Suppressor macrophage treated with lipopolysaccharide for 1 hour (primary cell): ENCODE measurements at places on chromosomes 11 and 22.
A peak's percentile ranks its signal among the peaks of the same experiment; 100 is the strongest.

DNA sequence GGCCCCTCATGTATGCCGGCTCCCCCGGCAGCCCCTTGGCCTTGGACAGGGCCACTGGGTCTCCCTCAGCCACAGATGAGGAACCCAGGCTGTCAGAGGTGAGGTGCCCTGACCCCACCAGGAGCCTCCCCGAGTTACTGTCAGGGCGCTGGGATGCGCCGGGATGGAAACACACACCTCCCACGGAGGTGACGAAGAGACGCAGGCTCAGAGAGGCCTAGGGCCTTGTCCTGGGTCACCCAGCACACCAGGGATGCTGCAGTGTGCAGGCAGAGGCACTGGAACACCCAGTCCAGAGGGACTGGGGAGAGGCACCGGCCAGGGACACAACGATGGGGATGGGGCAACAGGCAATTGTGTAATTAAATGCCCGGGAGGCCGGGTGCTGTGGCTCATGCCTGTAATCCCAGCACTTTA, 81.2 kb upstream of the PRR5 start:
- DNase-seq, result no peak

DNA sequence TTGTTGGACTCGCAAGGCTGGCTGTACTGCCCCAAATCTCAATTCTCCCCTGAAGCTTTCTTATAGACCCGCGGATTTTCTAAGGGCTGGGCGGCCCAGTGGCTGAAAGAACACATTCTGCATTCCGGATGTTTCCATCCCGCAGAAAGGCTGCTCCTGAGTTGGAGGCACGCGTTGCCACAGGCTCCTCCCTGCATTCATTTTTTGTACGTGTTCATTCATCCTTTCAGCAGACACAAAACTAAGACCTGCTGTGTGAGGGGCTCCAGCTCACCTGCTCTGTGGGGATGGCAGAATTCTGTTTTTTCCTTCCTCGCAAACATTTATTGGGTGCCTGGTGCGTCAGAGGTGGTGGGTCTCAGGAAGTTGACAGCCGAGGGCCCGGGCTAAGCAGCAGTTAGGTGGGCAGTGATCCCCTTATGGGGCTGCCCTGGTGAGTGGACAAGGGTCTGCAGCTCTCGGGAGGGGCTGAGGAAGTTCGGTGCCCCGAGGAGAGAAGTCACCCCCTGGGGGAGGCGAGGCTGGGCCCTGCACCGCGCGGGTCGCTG, 23.7 kb downstream of the SHANK3 start:
- no peak for DNase-seq

GRCh38 chr11:131408025-131408640, 37.7 kb downstream of the NTM start:
- peak; percentile 89 for DNase-seq

DNA sequence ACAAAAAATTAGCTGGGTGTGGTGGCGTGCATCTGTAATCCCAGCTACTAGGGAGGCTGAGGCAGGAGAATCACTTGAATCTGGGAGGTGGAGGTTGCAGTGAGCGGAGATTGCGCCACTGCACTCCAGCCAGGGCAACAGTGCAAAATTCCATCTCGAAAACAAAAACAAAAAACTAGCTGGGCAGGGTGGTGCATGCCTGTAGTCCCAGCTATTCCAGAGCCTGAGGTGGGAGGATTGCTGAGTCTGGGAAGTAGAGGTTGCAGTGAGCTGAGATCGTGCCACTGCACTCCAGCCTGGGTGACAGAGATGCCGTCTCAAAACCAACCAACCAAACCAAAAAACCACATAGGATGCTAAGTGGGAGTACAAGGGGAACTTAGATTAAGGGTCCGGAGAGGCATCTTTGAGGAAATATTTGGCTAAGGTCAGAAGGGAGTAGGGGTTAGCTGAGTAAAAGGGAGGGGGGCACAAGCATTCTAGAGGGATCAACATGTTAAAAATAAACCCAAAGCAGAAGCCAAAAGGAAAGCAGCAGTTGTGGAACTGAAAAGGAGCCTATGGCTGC, 10.2 kb downstream of the PHF5A start:
- no peak for DNase-seq

GRCh38 chr11:75191330-75191717, 40.4 kb downstream of the SLCO2B1 start:
- no peak for DNase-seq

DNA sequence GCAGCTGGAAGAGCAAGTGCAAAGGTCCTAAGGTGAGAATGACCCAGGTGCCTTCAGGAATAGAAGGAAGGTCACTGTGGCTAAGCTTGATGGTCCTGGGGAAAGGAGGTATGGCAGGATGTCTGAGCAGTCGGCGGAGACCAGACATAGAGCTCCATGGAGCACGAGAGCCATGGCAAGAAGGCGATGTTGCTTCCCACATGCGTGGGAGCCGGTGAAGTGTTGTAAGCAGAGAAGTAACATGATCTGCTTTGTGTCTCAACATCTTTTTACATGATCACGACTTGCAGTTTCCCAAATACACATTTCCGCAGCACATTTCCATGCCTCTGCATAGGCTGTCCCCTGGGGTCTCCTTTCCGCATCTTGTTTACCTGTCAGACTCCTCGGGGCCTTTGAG, 231.9 kb downstream of the KIRREL3 start:
- no peak for DNase-seq

DNA sequence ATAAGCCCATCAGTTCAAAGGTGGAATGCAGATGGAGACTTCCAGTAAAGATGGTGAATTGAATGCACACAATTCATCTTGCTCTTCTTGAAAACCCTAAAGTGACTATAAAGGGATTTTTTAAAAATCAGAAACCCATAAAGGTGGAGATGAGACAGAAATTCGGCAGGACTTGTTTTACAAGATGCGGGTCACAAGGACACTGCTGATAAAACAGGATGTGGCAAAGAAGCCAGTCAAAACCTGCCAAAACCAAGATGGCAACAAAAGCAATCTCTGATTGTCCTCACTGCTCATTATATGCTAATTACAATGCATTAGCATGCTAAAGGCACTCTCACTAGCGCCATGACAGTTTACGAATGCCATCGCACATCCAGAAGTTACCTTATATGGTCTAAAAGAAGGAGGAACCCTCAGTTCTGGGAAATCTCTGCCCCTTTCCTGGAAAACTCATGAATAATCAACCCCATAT, 137.1 kb downstream of the NECTIN1 start:
- no peak for DNase-seq

DNA sequence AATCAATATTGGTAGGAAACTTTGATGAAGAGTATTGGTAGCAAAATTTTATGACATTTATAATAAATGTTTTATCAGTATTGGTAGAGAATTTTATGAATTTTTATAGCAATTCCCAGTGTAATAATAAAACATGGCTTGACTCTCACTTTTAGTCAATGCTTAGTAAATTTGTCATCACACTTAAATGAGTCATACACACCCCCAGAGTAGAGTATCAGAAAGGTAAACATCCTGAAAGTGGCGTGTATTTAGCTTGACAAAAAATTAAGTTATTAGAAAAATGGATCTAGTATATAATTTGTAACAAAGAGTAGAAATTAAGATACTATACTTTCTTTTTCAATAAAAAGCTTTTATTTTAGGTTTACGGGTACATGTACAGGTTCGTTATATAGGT, 2.6 kb downstream of the MS4A3 start:
- no peak for DNase-seq

- DNase-seq, result no peak
These were observed 589.2 kb downstream of the BRD1 start for GRCh38 chr22:49238181-49239141.

DNA sequence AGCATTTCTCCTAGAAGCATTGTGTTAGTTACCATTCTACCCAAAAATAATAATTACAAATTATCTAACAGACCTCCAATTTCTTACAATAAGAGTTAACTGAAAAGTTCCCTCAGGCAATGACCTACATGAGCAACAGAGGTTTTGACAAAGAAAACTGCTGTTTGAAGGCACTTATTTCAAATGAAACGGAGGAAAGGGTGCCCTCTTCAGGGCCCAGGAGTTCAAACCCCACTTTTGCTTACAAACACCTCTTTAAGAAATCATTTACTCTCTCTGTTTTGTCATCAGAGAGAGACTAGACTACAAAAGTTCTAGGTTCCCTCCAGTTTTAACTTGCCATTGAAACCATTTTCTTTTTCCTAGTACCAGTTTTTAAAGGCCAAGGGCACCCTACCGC, 56.7 kb downstream of the AMBRA1 start:
- no peak for DNase-seq

DNA sequence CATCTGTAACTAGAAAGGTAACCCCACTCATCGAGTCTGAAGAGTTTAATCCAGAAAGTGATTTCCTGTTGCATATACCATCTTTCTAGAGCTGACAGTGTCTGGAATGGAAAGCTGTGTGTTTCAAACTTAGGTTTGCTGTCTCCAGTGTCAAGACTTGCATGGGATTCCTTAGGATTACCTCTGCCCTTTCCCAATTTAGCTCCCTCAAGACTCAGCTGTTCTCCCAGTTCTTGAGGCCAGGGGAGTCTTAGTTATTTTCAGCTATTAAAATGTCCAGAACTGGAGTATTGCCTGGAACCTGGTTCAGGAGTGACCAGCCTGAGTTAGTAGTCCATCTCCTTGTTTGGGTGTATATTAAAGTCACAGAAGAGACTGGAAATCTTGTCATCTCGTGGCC, 25.0 kb upstream of the LDHA start:
- no peak for DNase-seq

DNA sequence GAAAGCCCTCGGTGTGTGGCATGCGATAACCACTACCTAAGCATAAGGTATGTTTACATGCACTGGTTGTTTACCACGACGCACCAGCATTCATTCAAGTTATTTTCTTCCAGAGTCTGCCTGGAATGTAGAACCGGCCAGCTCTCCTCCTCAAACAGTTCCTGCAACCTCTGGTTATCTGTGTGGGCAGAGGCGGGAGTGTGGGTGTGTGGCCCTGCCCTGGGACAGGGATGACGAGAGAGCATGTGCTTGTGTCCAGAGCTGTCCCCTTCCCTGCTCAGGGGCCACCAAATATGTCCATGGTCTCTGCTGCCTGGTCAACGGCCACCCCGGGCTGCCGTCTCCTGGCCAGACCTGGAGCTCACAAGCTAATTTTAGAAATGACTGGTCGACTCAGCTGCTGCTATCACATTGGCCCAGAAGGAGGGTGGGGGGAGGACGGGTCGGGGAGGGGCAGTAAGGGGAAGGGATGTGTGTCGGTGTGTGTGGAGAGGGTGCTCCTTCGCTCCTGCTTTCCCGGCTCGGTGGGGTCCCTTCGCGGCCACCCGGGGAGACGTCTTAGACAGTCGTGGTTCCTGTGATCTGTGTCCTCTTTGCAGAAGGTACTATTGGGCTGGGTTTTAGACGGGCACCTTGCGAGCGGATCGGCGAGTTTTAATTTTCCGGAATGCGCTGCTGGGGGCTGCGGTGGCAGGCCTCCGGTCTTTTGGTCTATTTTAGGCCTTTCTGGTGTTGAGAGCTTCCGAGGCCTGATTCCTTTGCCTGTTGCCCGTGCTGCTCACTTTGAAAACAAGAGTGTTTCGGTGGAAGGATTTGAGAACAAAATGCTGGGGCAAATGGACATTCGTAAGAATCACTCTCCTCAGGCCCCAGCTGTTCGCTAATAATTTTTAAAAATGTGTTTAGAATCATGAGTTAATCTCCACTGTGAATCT, at the start of gene MYO18B:
TSS of gene MYO18B (plus strand) at position 497 of the 935 bp plus-strand sequence. CDS start 18,905 bp downstream, outside the sequence.
- no peak for DNase-seq

DNA sequence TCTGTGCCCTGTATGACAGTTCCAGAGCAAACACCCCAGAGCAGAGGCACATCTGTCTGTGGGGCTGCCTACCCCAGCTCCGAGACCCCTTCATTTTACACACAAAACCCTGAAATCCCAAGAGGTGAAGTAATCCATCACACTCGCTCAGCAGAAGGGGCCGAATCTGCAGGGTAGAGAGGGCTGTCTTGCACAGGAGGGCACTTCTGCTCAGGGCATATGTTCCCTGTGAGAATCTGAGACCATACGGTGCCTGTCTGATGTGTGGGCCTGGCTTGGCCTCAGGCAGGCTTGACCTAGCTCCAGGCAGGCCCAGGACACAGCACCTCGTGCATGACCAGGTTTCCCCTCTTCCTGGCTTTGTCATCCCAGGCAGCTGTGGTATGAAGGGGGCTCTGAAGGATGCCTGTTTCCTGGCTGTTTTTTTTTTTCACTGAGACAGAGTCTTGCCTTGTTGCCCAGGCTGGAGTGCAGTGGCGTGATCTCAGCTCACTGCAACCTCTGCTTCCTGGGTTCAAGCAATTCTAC, 37.2 kb downstream of the GRIK4 start:
- DNase-seq, result no peak

DNA sequence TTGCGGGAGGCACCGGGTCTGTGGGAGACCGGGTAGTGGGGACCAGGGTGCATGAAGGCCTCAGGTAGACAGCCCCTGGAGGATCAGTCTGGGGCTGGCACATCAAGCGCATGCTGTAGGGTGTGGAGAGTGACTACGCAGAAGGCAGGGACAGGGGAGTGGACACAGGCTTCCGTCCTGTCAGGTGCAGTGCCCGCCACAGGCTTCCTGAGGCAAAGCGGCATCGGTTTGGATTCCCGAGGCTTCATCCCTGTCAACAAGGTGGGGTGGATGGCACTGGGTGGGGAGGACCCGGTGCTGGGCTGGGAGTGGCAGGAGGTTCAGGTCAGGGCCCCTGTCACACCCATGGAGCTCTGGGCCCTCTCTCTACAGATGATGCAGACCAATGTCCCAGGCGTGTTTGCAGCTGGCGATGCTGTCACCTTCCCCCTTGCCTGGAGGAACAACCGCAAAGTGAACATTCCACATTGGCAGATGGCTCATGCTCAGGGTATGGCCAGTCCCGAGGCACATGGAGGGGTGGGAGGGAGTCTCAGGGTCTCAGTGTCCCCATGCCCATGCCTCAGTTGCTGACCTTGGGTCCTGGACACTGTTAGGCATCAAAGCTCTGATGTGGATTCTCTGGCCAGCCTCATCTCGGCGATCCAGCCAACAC, 4.5 kb upstream of the LZTR1 start:
- DNase-seq, result no peak

DNA sequence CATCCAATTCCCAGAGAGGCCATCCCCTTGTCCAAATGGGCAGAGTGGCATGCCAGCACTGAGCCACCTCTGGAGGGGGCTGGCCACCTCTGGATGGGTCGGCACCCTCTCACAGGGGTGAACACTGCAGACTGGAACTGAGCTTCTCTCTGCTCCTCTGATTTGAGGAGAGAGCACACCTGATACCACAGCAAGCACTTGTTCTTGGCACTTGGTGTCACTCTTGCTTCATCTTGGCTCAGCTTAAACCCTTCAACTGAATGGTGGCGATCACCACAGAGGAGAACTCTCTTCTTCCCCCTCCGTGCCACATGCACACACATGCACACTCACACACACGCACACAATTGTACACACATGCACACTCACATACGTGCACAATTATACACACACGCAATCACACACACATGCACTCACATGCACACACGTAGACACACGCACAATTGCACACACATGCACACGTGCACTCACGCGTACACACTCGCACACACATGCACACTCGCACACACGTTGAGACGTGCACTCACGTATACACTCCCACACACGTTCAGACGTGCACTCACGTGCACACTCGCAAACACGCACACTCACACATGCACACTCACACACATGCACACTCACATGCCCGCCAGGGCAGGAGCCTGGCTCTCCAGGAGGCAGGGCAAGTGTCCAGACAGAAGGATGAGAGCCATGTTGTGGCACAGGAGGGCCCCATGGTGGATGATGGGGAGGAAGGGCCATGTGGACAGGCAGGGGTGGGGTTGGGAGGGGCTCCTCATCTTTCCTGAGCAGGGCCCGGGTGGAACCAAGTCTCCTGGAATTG, 23.4 kb downstream of the OVOL1 start:
- DNase-seq, result no peak
